ENCODE measurements at places on chromosomes 3 and 15.

DNA sequence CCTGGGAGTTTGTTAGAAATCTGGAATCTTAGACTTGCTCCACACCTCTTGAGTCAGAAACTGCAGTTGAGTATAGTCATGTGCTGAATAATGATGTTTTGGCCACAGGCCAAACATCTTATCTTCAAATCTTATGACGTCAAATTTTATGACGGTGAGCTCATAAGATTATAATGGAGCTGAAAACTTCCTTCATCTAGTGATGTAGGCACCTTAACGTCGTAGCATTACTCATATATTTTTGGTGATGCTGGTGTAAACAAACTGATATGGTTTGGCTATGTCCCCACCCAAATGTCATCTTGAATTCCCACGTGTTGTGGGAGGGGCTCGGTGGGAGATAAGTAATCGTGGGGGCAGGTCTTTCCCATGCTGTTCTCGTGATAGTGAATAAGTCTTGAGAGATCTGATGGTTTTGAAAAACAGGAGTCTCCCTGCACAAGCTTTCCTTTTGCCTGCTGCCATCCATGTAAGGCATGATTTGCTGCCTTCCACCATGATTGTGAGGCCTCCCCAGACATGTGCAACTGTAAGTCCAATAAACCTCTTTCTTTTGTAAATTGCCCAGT, 268.0 kb upstream of the PROK2 start:
- DNase-seq, result no peak

GRCh38 chr3:73228959-73229358, 167.5 kb downstream of the EBLN2 start:
- DNase-seq, result no peak

DNA sequence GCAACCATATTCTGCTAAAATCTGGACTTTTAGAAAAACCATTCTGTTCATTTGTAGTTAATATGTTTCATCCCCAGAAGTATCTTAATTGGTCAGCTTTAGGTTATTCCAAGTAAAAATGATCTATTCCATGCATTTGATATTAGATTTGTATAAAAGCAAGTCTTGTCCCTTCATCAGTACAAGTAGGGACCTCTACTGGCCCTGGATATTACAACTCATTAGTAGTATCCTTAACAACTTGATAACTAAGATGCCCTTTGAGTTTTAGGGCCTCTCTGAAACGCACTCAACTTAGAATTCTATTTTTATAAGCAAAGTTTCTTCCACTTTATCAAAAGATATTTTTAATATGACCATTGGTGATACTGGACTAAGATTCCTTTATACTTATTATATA, 25.3 kb upstream of the SELENOT start:
- DNase-seq, result no peak

DNA sequence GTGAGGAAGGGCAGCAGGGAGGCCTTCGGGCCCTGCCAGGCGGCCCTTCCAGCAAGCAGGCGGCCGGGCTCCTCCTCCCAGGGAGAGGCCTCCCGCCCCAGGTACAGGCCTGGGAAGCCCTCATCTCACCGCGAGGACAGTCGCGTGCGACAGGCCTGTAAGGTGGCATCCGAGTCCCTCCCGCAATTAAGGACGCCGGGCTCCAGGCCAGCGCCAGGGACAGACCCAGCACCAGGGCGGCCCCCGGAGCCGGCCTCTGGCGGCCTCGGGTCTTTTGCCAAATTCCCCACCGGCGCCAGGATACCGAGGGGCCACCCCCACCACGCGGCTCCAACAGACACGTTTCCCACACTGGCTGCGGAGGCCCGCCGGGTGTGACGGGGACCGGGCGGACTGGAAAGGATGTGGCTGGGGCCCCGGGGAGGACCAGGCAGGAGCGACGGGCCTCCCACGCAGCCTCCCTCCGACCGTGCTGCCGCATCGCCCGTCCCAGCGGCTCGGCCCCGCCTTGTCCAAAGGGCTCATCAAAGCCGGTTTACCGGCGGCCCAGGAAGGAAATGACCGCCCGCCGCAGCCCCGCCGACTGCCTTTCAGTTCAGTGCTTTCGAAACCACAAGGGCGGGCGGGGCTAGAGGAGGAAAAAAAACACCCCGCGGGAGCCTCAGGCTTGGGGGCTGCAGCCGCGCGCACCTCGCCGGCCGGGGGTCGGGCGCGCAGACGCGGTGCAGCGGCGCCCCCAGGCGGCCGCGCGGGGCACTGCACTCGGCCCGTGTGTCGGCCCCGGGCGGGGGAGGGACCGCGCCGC, 11.3 kb downstream of the XXYLT1 start:
- peak; percentile 78 for DNase-seq

GRCh38 chr3:44444437-44444836, 33.0 kb downstream of the ZNF445 start:
- DNase-seq, result no peak

GRCh38 chr3:53777468-53777867, 68.8 kb downstream of the CHDH start:
- DNase-seq, result no peak

- no peak for DNase-seq
Measured at GRCh38 chr3:186824430-186825139, 17.9 kb upstream of the ADIPOQ start.

- DNase-seq, result no peak
Measured at GRCh38 chr3:19364148-19364547, 215.8 kb downstream of the KCNH8 start.

GRCh38 chr3:18812316-18812715, 336.0 kb upstream of the KCNH8 start:
- no peak for DNase-seq

DNA sequence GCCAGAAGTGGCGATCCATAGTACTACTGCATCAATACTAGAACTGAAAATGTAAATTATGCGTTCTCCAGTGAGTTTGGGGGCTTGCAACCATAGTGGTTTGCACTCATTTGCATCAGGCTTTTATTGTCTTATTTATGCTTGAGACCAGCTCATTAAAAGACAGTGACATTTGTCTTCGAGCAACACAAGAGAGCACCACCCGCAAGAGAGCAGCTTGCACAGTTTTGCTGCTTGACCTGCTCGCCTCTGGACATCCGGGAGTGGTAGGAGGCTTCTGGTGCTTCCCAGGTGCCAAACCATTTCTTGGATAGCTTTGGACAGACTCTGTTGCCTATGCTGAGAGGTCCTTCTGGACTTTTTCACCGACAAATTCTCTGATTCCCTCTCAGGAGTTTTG, 294.6 kb downstream of the MEX3B start:
- no peak for DNase-seq

GRCh38 chr15:73983211-73983727, 8.8 kb downstream of the STOML1 start:
- DNase-seq, result no peak

DNA sequence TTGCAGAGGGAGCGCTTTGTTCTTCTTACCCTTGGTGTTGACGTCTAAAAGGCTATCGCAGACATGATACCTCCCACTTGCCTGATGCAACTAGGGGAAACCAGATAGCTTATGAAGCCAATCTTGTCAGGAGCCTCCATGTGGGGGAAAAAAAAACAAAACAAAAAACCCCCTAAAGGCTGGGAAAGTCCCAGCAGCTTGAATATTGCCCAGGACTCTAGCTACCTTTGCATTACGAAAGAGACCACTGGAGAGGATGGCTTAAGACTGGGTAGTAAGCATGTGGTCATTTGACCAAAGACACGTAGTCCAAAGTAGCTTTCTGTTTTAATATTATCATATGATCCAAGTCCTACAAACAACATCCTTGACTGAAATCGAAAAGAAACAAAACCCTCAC, 120.7 kb upstream of the WNT5A start:
- DNase-seq, result no peak

- DNase-seq, result no peak
Measured at GRCh38 chr3:79086514-79086913, 681.3 kb downstream of the ROBO1 start.

DNA sequence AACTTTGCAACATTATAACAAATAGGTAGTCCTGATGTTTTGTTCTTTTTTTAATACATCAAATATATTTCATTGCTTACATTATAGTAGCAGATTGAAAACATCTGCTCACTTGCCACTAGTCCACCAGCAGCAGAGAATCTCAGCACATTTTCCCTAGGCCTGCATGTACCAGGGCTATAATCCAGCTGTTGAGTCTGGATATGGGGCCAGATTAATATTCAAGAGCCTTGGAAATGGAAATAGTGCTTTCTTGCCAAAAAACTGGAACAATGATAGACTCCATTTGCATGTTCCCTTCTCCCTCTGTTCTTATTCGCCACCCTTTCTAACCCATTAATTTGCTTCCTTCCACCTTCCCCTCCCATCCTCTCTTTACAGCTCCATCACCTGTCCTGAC, 288.0 kb downstream of the EPHA3 start:
- DNase-seq, result no peak

- DNase-seq, result no peak
Measured at GRCh38 chr15:75531041-75531450, 48.1 kb downstream of the PTPN9 start.

DNA sequence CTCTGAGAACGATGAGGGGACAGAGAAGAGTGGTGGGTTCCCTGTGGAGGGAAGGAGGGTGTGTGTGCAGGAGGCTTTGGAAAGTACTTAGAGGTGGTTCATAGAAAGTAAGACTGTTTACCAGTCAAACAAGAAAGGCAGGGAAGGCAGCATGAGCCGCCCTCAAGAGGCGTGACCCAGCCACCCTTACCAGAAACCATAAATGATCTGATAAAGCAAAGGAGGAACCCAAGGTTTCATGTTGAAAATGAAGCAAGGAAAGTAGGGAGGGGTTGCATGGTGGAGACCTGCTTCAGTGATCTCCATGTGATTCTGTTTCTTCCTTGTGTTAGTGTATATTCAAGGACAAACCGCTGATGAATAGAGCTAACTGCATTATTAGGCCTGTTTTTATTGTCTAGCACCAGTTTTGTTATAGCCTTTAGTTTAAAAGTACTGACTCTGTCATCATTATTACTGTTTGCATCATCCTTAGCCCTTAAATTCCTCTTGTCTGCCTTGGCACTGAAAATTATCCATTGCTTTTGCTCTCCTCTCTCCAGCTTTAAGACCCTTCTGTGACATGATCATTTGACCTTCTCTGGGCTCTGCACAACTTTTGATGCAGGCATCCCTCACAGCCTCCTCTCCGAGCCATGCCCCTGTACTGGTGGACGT, 96.1 kb downstream of the STAC start:
- no peak for DNase-seq

- DNase-seq, result no peak
Measured at GRCh38 chr3:126956866-126957650, 25.9 kb upstream of the PLXNA1 start.

DNA sequence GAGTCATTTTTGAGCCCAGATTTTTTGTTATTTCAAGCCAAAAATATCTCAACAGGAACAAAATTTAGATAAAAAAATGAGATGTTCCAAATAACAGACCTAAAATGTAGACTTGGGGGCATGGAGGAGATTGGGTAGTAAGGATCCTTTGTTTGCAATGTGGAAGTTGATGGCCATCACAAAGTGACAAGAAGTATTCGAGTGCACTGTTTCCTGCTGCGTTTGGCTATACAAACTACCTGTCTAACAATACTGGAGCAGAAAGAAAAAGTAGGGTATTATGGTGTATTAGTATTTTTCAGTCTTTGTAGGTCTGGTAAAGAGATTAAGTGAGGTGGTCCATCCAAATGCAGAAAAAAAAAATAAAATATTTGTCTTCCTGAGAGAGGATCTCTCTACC, 284.2 kb downstream of the C3orf38 start:
- DNase-seq, result no peak

DNA sequence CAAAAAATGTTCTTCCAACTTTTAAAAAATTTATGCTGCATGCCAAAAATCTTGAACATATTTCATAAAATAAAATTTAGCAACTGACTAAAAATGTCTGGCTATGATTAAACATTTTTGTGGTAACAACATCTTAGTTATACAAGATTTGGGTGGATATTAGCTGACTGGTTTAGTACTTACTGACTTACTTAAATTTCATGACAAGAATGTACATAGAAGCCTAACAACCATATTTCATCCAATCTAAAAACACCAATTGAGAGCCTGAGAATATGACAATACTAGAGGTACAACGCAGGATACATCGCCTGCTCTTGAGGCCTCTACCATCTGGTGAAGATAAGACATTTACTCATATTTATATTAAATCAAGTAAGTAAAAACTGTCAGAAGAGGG, 34.6 kb downstream of the GNB4 start:
- DNase-seq, result no peak

GRCh38 chr15:70795311-70795665, 31.9 kb upstream of the UACA start:
- DNase-seq, result no peak

- no peak for DNase-seq
Measured at GRCh38 chr15:100042558-100042957, 299.2 kb downstream of the ADAMTS17 start.

DNA sequence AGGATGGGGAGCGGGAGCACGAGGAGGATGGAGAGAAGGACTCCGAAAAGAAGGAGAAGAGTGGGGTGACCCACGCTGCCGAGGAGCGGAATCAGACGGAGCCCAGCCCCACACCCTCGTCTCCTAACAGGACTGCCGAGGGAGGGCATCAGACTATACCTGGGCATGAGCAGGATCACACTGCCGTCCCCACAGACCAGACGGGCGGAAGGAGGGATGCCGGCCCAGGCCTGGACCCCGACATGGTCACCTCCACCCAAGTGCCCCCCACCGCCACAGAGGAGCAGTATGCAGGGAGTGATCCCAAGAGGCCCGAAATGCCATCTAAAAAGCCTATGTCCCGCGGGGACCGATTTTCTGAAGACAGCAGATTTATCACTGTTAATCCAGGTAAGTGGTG, 169.8 kb downstream of the FEZF2 start:
- no peak for DNase-seq

- no peak for DNase-seq
Measured at GRCh38 chr15:38080651-38081275, 146.3 kb downstream of the TMCO5A start.

DNA sequence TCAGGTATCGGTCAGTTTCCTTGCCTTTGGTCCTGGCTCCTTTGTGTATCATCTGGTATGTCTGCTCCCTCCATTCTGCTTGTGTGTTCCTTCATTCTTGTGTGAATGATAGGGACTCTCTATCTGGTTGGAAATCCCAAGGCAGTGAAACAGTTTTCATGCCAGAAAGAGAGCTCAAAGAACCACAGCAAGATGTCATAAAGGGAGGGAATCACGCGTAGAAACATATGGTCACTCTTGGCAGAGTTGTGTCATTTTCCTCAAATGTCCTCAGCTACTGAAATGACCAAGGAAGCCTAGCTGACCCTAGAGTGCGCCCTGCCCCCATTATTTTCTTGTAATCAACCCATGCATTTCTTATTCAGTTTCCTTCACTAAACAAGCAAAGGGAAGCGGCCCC, 48.0 kb downstream of the RASGRP1 start:
- DNase-seq, result no peak

DNA sequence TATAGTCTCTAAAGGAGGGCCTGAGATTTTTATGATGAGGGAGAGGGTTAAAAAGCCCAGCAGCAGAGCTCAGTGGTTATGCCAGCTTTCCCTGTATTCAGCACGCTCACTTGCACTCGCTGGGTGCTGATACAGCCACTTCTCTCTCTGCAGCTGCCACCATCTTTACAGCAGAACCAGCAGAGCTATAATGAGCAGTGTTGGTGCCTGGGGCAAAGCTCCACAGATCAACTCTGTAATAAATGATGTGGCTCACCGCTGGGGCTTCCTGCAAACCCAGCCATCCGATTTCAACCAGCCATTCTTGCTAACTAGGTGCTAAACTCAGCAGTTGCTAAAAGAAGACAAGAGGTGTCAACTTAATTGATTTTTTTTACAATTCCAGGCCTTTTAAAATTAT, 48.0 kb downstream of the ARNT2 start:
- DNase-seq, result no peak

GRCh38 chr3:122563717-122564025, 429 bp downstream of the PARP9 start:
- no peak for DNase-seq

Measured in stimulated activated CD8-positive, alpha-beta memory T cell treated with anti-CD3 and anti-CD28 coated beads, Interleukin-4, amount 100 ng/mL, for 1 hour (primary cell).